ENCODE measurements at places on chromosomes 6 and 20.

- DNase-seq = peak; percentile 61
Measured at GRCh38 chr20:44089987-44090674, 96.9 kb downstream of the JPH2 start.

DNA sequence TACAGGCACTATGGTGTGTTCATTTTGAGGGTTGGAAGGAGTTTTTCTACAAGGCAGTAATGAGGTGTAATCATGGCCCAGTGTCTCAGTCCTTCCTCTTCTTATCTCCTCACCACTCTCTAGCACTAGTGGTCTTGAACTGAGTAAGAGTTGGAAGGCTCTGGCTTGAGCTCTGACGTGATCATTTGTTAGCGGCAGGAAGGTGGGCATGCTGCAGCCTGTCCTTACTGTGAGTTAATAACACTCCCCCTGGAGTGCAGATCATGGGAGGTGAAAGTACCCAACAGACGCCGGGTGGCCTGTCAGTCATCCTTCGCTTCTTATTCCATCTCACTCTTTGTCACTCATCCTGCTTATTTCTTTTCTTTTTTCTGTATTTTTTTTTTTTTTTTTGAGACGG, 356.9 kb downstream of the CDKAL1 start:
- DNase-seq = no peak

- DNase-seq = peak; percentile 7
Measured at GRCh38 chr20:36988494-36988966, 37.0 kb upstream of the SAMHD1 start.

DNA sequence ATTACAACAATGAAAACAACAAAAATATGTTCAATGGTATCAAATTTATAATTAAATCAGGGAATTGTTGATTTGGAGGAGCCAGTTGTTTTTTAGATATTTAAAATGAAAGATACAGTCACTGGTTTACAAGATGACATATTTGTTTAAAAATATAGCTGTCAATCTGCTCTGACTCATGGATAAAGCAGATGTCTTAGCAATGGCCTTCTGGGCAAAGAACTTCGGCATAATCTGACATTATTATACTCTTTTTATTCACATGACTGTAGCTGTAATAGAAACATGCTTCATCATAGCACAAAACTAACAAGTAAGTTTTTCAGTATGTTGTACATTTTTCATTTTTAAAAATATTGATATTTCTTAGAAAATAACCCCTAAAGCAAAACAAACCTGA, 267.4 kb downstream of the CENPW start:
- no peak for DNase-seq

- no peak for DNase-seq
Measured at GRCh38 chr6:142761756-142762155, 183.2 kb downstream of the HIVEP2 start.

DNA sequence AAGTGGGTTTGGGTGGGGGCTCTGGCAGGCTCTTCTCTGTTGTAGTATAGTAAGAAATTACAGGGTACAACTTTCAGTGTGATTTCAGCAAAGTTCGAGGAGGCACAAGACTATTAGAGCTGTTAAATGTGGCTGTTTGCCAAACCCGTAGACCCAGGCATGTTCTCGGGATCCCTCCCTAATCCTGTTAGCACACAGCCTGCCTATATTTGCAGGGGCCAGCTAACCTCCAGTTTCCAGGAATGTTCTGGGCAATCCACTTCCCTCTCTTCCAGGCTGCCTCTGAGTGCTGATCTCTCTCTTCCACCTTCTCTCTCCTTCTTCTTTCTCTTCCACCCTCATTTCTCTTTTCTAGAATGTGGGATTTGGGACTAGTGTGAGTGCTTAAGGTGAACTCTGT, 34.8 kb upstream of the ZFP64 start:
- no peak for DNase-seq

DNA sequence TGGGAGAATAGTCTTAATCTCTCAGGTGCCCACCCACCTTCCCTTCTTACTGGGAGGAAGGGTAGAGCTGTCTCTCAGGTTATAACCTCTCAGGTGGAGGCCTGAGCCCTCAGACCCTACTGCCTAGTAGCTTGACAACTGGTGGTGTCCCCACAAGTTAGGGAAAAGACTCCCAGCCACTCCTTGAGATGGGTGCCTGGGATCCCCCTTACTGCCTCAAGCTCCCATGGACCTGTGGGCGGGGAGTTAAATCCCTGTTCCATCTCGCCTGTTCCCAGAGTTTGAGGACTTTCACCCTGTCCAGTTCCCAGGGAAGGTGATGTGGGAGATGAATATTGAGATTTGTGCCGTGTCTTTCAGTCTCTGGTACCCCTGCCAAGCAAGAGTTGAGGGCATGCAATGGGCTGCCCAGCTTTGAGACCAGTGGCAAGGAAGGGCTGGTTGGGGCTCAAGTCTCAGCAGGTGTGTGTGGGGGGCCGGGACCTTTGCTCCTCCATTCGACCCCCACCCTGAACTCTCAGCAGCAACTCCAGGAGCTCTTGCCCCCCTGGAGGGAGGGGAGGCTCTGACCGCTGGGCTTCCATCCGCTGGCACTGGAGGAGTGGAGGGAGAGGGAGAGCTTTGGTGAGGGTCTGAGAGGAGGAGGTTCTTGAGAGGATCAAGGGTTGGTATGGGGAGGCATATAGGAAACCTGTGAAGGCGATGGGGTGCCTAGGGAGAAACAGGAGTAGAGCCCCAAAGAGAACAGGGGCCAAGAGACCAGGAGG, 1.1 kb upstream of the PBX2 start:
- DNase-seq = no peak

DNA sequence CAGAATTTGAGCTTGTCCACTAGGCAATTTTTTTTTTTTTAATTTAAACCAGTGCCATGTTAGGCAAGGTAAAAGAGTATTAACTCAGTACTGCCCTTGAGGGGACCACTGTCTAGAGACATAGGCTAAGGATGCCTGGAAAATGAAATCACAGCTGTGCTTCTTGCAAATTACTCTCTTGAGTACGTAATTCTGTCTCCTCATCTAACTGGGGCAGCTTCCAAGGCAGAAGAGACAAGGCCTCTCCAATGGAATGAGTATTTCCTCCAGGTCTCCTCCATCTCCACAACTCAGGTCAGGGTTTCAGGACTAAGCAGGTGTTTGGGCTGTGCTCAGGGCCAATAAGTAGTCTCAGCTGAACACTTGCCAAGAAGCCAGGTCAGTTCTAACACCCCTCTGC, 33.8 kb upstream of the MRPS10 start:
- DNase-seq = peak; percentile 52

- DNase-seq = no peak
Measured at GRCh38 chr6:2940010-2940850, 31.1 kb downstream of the SERPINB6 start.

DNA sequence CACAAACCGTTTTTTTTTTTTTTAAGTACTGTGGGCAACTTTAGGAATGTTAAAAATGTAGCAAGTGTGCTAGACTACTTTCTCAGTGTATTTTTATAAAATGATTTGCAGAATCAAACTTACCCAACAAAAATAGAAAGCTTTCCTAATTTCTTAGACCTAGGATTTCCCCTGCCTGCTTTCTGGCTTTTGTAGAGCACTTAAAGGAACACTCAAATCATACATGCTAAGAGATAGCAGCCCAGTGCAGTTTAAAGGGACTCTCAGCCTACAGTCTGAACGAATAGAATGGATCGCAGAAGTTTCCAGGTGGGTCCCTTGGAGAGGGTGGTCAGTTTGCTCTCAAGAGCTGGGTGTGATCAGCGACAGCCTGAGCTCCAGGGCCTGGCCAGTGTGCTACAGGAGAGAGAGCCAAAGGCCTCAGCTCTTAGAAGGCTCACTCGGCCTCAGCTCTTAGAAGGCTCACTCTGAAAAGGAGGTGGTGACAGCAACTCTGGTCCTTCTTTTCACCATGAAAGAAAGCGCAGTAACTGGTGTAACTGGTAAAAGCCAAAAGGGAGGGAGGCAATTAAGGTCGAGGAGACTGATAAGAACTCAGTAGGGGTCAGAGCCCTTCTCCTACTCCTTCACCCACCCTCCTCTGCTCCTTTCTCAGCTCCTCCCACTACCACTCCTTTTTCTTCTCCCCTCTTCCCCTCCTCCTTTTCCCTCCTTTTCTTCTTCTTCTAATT, 142.4 kb downstream of the ZFP64 start:
- peak; percentile 40 for DNase-seq

- DNase-seq = peak; percentile 68
Measured at GRCh38 chr6:73951183-73951582, 255.2 kb downstream of the CD109 start.

DNA sequence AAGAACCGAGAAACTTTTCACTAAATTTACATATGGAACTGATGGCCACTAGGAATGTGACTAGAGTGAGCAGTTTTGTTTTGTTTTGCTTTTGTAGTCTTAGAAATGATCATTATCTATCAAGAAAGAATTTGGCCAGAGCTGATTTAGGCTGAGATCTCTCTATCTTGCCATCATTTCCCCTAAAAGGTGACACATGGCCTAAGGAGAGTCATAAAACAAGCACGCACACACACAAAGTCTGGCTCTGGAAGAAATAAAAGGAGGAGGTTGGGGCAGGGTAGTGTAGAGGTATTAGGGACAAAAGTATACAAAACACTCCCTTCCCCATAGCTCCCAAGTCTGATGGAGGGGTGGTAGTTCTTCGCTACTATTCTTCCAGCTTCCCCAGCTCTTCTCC, 56.4 kb downstream of the RIPOR2 start:
- DNase-seq = no peak

- DNase-seq = peak; percentile 11
Measured at GRCh38 chr20:49916146-49917002, 1.0 kb upstream of the SPATA2 start.

- no peak for DNase-seq
Measured at GRCh38 chr6:1311400-1312202, at the start of gene FOXQ1. TSS of gene FOXQ1 (plus strand) at chr6:1312098. CDS start at chr6:1312705, 607 bp downstream.

- no peak for DNase-seq
Measured at GRCh38 chr20:39871013-39871412, 818.0 kb downstream of the MAFB start.

- no peak for DNase-seq
Measured at GRCh38 chr6:39433630-39434029, 111.1 kb upstream of the KCNK16 start.

DNA sequence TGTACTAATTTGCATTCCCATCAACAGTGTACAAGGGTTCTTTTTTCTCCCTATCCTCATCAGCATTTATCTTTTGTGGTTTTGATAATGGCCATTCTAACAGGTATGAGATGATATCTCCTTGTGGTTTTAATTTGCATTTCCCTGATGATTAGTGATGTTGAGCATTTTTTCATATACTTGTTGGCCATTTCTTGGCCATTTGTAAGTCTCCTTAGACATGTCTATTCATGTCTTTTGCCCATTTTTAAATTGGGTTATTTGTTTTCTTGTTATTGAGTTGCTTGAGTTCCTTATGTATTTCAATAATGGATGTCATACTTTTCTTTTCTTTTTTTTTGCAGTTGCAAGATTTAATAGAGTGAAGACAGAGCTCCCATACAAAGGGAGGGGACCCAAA, 17.8 kb downstream of the FOXQ1 start:
- DNase-seq = no peak

DNA sequence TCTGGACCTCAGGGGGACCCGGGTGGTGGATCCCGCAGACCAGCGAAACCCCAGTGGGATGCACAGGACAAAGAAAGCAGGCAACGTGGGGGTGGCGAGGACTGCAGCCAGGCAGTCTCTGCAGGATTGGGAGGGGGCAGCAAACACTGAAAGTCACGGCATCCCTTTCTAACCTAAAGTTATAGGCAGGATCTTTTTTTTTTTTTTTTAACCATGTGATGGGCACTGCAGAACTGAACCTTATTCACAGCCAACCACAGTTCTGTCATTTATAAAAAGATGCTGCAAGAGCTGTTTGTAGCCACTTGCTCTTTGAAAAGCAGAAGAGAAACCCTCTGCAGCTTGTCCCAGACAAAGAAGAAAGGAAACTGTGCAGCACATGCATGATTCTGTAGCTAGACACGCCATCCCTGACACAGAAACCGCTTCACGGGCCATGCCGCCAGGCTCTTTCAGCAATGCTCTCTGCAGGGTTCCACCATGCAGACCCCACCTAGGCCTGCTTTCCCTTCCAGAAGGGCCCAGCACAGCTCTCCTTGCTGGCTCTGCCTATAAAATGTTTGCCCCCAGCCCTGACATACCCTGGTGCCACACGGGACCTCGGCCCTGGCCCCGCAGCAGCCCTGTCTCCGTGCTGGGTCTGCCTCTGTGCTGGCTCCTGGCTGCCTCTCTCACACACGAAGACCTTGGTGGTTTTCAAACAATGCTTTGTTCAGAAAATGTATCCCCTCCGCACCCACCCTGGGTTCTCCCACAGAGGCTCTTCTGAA, 70.8 kb downstream of the PYGB start:
- no peak for DNase-seq

GRCh38 chr20:44979090-44979621, 12.8 kb downstream of the STK4 start:
- DNase-seq = no peak

- no peak for DNase-seq
Measured at GRCh38 chr20:63484651-63485403, 12.4 kb upstream of the KCNQ2 start.

- peak; percentile 87 for DNase-seq
Measured at GRCh38 chr6:154479771-154480639, 30.5 kb downstream of the CNKSR3 start.

- DNase-seq = no peak
Measured at GRCh38 chr6:65955034-65955433, 248.0 kb upstream of the EYS start.

GRCh38 chr6:51928320-51928719, 159.1 kb downstream of the PKHD1 start:
- DNase-seq = no peak

GRCh38 chr6:134343066-134343465, 25.2 kb upstream of the SGK1 start:
- no peak for DNase-seq

GRCh38 chr6:45998524-45998923, 17.1 kb downstream of the CLIC5 start:
- DNase-seq = no peak

- no peak for DNase-seq
Measured at GRCh38 chr20:63053432-63054102, 46.8 kb upstream of the BHLHE23 start.

- no peak for DNase-seq
Measured at GRCh38 chr6:56505512-56506260, 137.0 kb downstream of the DST start.

- no peak for DNase-seq
Measured at GRCh38 chr6:50270415-50270814, 220.7 kb upstream of the DEFB112 start.

DNA sequence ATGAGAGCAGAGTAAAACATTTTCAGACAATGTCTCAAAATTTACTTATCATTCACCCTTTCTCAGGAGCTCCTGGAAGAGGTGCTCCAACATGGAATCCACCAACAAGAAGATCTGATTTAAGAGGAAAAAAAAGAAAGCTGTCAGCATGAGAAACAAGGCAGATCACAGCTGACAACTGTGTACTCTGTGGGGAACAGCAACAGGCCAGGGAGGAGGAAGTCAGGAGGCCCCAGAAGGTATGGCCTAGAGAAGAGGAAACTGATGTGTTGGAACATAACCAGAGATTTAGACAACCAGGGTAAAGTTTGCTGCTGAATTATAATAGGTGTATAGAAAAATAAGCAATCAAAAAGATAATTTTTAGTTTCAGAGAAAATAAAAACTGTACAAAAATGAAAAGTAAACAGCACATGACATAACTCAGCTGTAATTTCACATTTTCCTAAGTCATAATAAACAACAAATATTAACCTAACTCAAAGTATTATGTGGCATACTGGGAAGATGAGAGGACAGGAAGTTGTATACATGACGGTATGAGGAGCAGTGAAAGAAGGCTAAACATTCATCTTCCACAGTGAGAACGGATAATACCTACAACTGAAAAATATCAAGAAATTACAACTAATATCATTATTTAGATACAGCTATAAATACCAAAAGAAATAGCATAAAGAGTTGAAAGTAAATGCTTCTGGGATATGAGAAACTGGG, 113.6 kb upstream of the EMILIN3 start:
- no peak for DNase-seq

GRCh38 chr6:27814665-27815424, 97.4 kb downstream of the OR2B2 start:
- peak; percentile 96 for DNase-seq
